Stimulated activated CD8-positive, alpha-beta memory T cell treated with anti-CD3 and anti-CD28 coated beads, Interleukin-15, amount 100 ng/mL, for 4 hours (primary cell): ENCODE measurements at places on chromosomes 3 and 15.
A peak's percentile ranks its signal among the peaks of the same experiment; 100 is the strongest.

DNA sequence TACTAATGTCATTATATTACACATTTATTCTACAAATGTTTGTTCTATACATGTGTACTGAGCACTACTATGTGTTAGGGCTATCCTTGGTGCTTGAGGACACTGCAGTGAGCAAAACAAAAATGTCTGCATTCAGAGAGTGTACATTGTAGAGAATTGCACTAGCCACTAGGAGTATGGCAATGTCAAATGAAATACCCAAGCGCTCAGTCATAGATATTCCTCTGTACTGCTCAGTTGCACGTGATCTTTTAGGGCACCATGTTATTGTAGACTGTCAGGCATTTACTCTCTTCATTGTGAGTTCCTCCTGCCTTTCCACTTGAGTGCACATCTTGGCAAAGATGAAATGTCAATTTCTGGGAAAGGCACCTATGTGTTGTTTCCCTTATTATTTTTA lies 36.8 kb downstream of the FNDC3B start:
- DNase-seq: no peak

- no peak for DNase-seq
Observed at GRCh38 chr3:169303660-169304059, 359.9 kb downstream of the MECOM start.

DNA sequence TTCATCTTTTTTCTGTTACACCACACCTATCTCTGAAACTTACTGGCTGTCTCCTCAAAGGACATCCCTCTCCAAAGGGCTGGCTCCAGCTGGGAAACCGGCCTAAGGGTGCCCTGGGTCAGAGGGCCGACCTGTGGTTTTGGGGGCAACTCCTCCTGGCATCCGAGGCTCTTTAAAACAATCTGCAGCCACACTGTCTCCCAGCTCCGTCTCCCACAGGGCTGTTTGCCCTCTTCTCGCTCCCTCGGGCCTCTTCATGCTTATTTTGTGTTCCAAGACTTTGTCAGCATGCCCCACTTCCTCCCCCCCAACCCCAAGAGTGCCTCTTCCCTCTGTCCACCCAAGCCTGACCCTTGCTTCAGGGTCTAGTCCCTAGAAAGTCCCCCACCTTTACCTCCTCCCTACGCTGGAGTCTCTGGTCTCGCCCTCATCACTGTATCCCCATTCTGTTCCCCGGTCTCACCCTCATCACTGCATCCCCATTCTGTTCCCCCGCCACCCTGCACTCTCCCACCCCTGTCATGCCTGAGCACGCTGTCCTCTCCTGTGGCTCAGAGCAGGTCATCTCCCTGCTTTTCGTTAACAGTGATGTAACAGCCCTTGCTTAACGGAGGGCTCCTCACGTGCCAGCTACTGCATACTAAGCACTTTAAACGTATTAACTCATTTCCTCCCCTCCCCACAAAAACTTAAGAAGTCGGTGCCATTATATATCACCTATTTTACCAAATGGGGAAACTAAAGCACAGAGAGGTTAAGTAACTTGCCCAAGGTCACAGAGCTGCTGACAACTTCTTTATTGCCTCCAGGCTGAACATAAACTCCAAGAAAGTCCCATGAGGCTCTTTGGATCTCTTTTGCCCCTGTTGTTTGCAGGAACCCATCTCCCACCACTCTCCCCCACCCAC lies 1.1 kb upstream of the CSK start:
- DNase-seq: no peak

DNA sequence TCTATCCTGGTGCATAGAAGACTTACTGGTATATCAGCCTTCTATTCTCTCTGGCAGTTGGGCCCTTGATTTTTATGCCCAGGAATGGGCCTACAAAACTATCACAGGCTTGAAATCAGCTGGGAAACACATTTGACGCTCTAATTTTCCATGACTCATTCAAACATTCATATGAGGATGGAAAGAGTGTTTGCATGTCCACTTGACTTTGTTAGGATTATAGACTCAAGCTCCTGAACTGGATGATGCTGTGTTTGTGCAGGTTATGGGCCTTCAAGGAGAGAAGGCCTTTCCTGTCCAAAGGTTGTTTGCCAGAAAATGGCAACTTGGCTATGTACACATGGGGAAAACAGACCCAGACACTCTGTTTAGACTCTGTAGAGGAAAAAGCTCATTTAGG lies 219.9 kb downstream of the GAP43 start:
- DNase-seq: no peak

- no peak for DNase-seq
Observed at GRCh38 chr3:123750209-123750608, 133.9 kb downstream of the MYLK start.

- no peak for DNase-seq
Observed at GRCh38 chr3:117356091-117356705, 646.6 kb downstream of the TUSC7 start.

DNA sequence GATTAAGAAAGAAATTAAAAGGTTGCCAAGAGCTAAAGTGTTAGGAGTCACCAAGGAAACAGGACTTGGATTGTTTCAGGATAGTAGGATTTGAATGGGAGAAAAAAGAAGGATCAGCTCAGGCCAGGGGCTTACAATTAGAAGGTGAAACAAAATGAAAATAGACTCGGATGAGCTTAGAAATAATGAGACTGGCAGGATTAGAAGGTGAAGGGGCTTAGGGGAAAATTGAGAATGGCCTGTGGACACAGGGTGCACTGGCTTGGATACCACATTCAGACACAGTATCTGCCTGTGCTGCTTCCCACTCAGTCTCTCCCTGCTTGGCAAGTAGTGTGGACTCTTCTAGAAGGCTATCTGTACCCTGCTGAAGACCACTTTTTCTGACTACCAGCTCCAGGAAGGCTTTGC lies 206.1 kb upstream of the ATP10A start:
- no peak for DNase-seq

- DNase-seq: no peak
Observed at GRCh38 chr3:40237889-40238571, 71.5 kb upstream of the EIF1B start.

DNA sequence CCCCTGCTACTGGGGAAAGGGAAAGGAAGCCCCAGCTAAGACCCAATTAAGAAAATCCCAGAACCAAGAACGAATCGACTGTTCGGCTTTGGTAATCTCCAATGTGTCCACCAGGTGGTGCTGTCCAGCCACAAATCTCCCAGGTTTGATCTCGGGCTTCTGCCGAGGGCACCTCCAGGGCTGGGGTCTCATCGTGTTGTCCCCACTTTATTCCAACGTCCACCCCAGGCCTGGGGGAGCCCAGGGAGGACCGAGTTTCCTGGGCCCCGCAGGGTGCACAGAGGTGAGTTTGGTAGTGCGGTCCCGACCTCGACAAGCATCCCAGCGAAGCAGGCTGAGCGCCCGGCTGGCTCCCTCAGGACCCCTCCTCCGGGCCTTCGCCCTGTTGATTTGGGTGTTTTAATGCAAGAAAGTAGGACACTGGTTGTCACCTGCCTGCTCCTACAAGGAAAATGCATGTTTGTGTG lies 185.1 kb downstream of the GOLGA6L6 start:
- peak; percentile 69 for DNase-seq

DNA sequence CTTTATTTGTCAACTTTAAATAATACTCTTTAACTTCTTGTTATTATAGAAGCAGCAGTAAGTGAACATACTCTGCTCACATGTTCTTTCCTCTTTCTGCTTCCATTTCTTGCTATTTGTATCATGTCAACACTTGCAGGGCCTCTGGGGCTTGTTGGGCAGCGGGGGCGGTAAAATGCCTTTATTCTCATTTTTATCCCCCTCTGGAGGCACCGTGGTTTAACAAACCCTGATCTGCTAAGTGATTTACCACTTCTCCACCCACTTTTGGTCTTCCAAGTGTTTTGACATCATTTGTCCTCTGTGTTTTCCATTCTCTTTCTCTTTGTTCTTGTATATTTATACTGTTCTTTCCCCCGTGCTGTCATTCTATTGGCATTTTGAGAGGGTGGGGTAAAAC lies 33.9 kb downstream of the SCN10A start:
- DNase-seq: no peak

DNA sequence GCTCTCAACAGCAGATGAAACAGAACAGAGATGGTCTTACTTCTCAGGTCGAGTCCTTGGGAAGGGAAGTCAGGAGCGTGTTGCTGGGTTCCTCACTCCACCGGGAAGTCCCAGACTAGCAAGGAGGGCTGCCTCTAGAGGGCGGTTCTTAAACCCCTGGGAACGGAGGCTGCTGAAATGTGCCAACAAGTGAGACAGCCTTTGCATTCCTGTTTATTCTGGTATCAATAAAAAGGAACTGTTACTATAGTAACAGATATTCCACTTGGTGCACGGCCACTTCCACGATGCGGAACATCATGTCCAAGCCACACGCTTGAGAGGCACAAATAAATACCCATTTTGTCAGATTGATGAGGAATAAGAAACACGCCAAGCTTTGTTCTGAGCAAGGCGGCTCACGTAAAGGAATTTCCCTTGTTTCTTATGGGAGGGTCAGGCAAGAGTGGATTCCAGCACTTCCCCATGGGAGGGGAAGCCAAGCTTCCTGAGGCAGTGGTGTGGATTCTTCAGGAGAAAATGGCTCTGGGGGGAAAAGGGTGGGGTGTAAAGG lies at the start of gene FAM107A:
Gene FAM107A, minus strand, starts transcription at position 123 of the 553 bp plus-strand sequence. CDS start 7,531 bp downstream, outside the sequence.
- no peak for DNase-seq

GRCh38 chr3:187593451-187593850 lies 76.7 kb downstream of the SST start:
- DNase-seq: no peak
